NCI-H2107 (cell line): ENCODE measurements at places on chromosomes 7 and 10.

DNA sequence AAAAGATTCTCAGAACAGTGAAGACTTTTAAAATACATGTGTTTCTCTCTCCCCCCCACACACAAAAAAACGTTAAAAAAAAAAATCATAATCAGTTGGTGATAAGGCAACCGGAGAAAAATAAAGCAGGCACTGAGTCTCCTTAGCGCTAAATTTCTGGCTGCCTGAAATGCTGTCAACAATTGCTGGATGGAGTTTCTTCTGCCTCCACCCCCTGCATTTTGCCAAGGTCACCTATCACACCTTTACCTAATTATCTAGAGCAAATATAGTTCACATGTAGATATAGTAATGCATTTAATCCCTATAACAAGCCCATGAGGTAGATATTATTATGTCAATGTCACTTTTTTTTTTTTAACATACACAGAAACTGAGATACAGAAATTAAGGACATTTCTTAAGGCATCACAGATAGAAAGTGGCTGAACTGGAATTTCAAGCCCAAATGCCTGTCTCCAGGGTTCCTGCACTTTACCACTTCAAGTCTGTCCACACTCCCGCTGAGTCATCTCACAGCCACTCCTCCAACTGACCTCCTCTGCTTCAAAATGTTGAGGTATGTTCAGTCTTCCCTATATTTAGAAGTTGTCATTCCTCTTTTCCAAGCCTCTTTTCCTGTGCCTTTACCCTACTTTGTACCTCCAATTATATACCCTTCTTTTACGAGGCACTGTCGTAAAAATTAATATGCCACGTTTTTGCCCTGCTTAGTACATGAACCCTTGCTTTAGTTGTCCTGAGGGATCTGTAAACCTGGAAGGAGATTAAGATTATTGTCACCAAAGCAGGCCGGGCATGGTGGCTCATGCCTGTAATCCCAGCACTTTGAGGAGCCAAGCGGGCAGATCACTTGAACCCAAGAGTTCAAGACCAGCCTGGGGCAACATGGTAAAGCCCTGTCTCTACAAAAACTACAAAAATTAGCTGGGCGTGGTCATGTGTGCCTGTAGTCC lies 72.8 kb upstream of the MPP7 start:
- DNase-seq, result no peak

- no peak for DNase-seq
These were observed 23.5 kb upstream of the PDE1C start for GRCh38 chr7:32093415-32094408.

DNA sequence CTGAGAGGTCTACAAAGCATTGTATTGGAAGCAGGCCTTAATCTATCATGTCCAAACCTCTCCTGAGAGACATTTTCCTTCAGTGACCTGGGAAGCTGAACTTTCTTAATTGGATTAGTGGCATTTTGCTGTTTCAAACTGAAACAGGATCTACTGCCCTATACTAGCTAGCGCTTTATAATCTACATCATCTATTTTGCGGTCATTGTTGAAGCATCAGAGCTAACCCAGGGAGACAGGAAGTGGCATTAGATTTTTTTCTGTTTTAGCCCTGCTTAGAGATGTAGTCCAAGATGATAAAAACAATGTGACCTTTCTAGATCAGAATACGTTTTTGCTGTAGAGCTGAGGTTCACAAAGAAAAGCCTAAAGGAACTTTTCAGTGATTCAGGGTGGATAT lies 147.4 kb upstream of the AGR3 start:
- no peak for DNase-seq

GRCh38 chr7:65509368-65510186 lies 135.9 kb downstream of the ZNF92 start:
- DNase-seq, result no peak

DNA sequence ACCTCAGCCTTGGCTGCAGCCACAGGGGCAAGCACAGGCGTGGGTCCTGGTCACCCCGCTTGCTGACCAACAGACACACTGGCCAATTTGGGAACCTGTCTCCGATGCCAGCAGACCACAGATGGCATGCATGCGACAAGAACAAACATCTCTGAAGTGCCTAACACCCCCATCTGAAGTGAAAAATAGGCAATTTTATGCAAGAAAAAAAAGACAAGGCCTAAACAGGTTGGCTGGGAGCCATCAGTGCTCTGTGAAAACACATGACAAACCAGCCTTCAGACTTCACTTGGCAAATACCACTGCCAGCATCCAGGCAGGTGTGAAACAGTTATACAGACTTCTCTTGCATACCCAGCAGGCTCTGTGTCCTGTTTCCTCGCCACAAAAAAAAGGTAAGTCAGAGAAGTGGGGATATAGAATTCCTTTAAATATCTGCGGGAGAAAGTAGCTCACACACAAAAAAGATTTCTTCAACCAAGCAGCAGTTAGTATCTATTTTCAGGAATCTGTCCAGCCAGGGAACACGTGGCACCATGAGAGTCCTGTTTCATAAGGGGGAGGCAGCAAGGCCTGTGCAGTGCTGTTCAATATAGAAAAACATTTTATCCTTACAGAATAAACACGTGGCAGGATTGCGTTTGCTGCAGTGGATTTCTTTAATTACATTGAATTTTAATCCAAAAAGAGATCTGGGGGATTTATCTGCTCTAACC lies 293.4 kb upstream of the MKLN1 start:
- no peak for DNase-seq

GRCh38 chr10:32161586-32161985 lies 105.4 kb upstream of the KIF5B start:
- no peak for DNase-seq
